Activated CD8-positive, alpha-beta memory T cell treated with anti-CD3 and anti-CD28 coated beads, Interleukin-2, amount 50 U/mL, for 4 hours (primary cell): ENCODE measurements at places on chromosomes 2 and 18.

DNA sequence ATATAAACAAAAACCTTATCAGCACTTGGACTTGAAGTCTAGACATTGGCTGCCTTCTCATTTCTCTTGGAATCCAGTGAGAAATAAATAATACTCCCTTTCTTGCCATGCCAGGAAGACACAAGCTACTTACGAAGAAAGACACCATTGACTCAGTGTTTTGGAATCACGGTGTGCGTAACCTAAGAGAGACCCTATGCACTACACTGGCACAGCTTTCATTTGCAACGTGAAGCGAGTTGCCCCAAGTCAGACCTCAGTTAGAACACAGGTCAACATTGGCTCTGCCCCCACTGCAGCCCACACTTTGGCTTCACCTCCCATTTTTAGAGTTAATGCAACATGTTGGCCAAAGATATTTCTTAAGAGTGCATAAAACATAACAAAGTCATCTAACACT lies 54.2 kb downstream of the PIEZO2 start:
- no peak for DNase-seq

GRCh38 chr2:37798315-37799005 lies 126.6 kb upstream of the RMDN2 start:
- DNase-seq = no peak

DNA sequence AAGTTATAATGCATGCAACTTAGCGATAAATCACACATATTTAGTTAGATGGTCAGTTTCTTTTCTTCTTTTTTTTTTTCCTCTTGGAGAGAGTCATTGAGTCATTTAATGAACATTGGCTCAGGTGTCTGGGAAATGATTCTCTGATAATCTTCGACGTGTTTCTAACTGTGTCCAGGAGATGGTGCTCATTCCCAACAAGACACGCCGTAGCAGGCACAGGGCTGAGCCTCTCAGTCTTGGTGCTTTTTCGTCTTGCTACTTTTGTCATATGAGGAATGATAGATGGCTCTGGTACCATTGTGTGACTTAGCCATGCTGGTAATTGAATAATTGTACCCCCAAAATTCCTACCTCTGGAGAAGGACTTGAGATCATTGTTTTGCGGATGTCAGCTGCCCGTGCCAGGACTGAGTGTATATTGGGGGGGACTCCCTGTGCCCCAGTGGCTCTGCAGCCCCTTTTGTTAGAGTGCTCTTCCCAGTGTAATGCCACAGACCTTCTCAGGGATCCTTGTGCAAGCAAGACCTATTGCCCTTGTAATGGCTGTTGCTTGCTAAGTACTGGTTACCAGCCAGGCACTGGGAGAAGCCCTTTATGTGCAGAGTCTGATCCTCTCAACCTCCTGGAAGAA lies 107.6 kb upstream of the CYRIA start:
- DNase-seq = no peak

GRCh38 chr2:134195341-134195740 lies 58.5 kb upstream of the MGAT5 start:
- no peak for DNase-seq

- DNase-seq = no peak
Measured at GRCh38 chr2:18871430-18871829, 282.1 kb upstream of the NT5C1B start.

- no peak for DNase-seq
Measured at GRCh38 chr2:237390235-237390634, 23.7 kb downstream of the COL6A3 start.

DNA sequence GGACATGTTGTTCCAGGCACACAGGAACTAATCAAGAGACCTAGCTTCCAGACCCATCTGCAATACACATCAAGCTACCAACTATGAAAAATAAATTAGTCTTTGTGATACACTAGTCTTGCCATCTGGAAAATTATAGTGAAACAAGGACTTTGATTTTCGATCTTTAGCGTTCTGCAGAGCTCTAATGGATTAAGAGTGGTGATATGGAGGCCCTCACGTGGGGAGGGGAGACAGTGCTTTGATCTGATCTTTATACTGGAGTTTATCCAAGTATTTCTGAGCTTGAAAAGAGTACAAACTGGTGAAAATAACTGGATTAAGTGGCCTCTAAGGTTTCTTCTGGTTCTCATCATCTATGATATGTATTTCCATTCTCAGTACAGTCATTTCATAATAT lies 273.4 kb upstream of the CDH7 start:
- no peak for DNase-seq

DNA sequence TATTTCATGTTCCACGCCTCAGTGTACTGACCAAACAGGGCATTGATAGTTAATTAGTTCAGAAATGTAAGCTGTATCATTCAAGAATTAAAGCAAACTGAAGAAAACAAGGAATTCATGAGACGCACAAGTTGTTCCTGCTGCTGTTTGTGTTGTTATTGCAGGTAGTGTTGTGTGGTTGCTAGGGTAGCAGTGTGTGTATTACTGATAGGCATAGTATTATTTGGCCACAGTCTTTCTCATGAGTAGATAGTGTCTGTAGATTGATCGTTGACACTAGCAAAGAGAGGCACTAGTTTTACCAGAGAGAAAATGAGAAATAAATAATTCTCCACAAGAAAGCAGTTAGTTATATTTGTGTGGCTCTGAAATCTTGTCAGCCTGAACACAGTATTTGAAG lies 548.6 kb downstream of the LRP1B start:
- no peak for DNase-seq
